T-cell (primary cell): ENCODE measurements at places on chromosomes 5 and 9.
A peak's percentile ranks its signal among the peaks of the same experiment; 100 is the strongest.

GRCh38 chr5:123754908-123755307 is 242.9 kb downstream of the CSNK1G3 start:
- no peak for DNase-seq

DNA sequence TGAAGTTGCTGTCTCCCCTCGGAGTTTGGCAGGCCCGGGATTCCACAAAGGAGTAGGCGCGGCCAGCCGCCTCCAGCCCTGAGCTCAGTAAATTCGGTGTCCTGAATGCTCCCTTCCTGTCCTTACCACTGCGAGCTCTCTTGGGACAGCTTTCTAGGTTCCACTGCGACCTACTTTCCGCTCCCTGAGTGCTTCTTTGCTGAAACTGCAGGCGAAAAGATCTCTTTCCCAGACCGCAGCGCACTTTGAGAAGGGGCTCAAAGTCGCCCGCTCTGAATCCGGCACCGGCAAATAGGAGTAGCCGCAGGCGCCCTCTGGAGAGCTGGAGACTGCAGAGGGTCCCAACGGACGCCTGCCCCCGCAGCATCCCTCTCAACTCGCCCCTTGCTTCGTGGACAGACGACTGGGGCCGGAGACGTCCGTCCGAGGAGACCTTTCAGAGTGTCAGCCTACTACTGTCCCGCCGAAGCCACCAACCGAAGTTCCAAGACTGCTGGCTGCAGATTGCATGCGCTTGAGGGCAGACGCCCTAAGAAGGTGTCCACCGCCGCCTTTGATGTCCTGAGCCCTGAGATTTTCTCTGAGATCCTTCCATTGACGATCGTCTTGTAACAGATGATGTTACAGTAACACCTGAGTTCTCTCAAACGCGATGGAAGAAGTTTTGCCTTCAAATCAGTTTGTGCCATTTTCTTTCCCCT is 96.0 kb downstream of the ANXA2R start:
- no peak for DNase-seq

- DNase-seq = no peak
Measured at GRCh38 chr5:158117467-158118160, 258.7 kb upstream of the CLINT1 start.

DNA sequence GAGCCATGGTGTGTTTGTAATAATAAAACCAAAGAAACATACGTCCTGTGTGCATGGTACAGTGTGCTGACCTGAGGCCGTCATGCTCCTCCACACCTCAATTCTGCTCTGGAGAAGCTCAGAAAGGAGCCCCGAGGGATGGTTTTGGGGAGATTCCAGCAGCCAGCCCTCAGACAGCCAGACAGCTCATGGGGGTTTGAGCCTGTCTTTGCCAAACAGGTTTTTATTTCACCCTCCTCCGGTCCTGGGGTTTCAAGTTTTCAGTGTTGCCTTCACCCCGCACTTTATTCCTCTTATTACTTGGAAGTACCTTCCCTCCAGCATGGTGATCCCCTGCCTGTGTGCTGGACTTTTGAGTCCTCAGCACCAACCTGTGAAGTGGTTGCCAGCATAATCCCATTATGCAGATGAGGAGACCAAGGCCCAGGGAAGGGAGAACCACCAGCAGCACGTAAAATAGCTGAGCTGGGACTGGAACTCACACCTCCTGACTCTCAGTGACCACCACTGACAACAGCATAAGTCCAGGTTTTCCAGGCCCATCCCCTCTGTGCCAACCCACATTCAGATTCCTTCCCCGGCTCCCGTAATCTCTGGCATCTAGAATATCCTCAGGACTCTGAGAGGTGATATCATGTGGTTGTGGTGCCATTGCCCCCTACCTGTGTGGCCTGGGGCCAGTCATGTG is 35.1 kb downstream of the TGFBI start:
- no peak for DNase-seq

DNA sequence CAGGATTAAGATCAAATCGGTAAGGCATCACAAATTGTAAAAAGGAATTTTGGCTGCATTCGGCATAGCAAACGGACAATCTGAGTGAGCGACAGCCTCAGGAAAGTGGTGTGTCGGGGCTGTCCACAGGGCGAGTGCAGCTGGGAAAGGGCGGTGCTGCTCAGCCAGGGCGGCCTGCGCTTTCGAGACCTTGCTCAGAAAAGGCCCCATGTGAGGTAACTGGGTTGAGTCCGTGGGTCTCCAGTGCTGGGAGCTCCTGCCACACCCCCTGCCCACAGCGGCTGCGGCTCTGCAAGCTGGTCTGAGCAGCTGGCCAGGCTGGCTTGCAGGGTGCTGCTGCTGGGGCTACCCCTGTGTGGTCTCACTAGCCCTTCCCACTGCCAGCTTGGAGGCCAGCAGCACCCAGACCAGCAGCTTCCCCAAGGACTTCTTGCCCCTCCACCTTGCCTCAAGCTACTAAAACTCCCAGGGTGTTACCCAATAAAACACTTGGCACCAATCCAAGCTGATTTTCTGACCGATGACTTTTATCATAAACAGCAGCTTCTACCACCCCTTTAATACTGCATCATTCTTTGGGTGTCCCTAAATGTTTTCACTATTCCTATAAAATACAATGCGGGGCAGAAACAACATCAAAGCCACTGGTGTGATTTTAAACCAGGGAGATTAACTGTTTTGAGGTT is 6.2 kb downstream of the SURF2 start:
- DNase-seq = no peak

DNA sequence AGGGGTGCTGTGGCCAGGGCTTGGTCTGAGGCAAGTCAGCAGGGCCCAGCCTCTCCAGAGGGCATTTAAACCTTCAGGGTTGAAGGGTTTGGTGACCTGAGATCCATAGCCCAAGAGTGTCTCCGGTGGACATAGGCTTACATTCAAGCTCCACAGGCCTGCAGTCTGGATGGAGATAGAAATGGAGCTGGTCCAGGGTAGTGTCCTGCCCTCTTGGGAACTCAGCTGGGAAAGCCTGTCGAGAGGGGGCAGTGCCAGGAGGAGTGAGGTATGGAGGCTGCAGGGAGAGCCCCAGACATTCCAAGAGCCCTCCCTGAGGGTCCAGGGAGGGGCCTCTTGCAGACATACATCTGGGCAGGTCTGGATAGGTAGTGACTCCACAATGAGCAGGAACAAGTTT is 177.0 kb upstream of the MVB12B start:
- no peak for DNase-seq

DNA sequence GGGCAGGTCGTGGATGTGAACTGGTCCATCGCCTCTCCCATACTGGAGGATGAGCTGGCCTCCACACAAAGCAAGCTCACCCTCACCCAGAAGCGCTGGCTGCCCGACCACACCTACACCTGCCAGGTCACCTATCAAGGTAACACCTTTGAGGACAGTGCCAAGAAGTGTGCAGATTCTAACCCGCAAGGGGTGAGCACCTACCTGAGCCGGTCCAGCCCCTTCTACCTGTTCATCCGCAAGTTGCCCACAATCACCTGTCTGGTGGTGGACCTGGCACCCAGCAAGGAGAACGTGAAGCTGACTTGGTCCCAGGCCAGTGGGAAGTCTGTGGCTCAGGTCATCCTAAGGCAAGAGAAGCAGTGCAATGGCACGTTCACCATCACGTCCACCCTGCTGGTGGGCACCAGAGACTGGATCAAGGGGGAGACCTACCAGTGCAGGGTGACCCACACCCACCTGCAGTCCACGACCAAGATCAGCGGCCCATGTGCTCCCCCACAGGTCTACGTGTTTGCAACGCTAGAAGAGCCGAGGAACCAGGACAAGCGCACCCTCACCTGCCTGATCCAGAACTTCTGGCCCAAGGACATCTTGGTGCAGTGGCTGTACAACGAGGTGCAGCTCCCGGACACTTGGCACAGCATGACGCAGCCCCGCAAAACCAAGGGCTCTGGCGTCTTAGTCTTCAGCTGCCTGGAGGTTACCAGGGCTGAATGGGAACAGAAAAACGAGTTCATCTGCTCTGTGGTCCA is 71.3 kb downstream of the INSL6 start:
- DNase-seq = no peak

- no peak for DNase-seq
Measured at GRCh38 chr5:167710444-167711073, 580.9 kb upstream of the WWC1 start.

GRCh38 chr9:93294011-93294410 is 110.1 kb downstream of the WNK2 start:
- DNase-seq = no peak

- DNase-seq = no peak
Measured at GRCh38 chr5:33608344-33609041, 167.7 kb downstream of the TARS1 start.

- peak; percentile 70 for DNase-seq
Measured at GRCh38 chr5:181261320-181262049, 542 bp upstream of the TRIM52 start.

DNA sequence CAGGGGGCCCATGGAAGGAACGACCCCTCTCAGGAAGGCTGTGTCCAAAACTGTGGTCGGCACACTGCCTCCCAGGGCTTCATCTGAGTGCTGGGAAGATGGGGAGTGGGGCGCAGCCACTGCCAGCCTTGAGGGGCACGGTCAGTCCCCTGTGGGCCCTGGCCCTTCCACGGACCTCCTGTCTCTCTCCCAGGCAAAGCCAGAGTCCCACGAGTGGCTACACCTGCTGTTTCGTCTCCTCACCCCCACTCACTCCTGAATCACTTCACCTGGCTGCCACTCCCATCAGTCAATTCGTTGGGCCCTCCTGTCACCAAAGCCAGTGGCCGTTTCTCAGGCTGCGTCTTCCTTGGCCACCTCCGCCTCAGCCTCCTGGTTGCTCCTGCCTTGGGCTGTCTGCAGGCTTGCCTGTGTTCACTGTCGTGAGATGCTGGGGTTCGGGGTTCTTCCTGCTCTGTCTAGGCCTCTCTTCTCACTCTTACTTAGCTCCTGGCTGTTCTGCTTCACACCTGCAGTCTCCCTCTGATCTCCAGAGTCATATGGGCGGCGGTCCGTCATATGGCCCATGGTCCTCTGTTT is 58.8 kb upstream of the RNF130 start:
- no peak for DNase-seq

DNA sequence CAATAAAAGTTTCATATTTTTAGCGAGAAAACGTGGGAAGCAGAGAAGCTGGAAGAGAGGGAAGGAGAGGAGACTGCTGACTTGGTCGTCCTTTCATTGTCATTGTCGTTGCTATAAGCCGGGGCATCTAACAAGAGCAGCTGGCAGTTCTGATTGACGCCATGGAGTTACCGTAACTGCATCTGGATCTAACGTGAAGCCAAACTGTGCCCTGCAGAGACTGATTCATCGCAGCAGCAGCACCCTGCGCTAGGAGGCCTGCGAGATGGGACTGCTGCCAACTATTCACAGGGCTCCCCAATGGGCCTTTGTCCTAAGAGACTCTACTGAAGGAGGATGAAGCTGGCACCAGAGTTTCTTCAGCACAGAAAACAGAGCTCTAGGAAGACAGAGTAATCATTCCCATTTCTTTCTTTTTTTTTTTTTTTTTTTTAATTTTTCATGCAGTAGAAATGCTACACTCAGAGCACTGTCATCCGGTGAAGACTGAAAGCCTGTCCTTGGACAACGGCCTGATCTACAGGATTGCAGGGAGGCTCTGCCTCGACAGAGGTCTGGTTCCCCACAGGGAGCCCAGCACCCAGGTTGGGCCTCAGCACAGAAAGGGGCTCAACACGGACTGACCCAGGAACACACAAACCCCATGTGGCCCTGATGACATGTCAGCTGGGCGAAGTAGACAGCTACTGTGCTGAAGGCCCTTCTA is 47.8 kb downstream of the RETREG1 start:
- no peak for DNase-seq
